Neural crest cell (in vitro differentiated cells): ENCODE measurements at places on chromosomes 6 and 20.

DNA sequence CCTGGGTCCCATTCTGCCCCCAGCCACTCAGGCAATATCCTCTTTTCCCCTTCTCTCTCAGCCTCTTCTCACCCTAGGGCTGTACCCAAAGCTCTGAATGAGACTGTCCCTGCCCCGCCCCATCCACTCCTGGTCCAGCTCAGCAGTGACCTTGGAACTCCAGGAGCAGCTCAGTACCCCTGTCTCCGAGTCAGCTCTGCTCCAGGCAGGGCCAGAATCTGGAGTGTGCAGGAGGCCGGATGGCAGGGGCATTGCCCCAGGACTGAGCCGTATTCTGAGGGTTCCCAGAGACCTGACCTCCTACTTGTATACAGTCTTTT is 2.0 kb upstream of the RAET1G start:
- DNase-seq = no peak

DNA sequence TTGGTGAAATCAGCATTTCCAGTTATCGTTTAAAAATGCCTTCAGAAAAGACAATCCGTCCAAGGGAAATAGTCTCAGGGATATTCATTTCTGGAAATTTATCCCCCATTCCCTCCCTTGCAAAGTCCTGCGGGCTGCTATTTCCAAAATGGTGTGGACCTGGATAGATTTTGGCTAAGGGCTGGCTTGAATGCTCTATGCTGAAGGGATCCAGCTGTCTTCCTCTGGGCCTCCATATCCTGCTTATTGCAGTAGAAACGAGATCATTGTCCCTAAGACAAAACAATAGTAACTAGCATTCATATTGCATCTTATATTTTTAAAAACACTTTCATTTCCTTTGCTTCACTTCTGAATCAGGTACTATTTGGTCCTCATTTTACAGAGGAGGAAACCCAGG is 129.9 kb downstream of the ANKRD60 start:
- no peak for DNase-seq

GRCh38 chr20:57212534-57213276 is 53.7 kb downstream of the BMP7 start:
- DNase-seq = no peak

- DNase-seq = no peak
Measured at GRCh38 chr6:149938571-149939355, 3.1 kb upstream of the ULBP2 start.

DNA sequence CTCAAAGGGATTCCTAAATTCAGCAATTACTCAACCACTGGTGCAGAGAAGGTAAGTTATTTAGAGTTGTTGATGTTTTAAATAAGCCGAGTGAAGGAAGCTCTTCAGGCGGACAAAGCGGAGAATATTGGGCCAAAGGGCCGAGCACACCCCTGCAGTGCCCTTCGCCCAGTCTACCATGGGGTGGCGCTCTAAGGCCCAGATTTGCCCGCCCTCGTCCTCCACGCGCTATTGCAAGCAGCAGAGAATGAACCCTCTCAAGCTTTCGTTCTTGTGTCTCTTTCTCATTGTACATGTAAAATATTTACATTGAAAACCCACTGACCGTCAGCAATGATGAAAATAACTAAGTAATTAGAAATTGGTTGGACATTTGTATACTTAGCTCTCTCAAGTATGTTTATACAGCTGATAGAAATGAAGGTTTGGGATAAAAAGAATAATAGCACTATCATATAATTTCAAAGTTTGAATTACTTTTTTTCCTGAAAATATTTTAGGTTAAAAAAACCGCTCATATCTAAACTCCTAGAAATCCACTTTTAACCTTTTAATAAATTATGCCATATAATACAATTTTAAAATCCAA is 195.0 kb upstream of the CEP162 start:
- DNase-seq = peak; percentile 82

DNA sequence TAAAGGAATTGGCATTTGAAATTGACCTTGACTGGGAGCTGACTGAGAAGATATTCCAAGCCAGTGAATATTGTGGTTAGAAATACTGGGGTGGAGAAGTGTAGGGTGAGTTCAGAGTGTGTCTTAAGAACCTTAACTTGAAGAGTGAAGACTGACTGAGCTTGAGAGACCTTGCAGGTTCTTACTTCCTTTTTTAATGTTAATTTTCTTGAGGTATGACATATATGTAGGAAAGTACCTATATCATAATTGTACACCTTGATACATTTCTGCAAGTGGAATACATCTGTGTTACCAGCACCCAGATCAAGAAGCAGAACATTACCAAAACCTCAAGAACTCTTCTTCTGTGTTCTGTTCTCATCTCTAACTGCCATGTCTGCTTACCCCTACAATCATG is 11.0 kb downstream of the DHX35 start:
- DNase-seq = no peak

- no peak for DNase-seq
Measured at GRCh38 chr6:92341201-92341600, 1078.2 kb downstream of the EPHA7 start.
